ENCODE measurements at places on chromosomes 12 and 14.

GRCh38 chr12:90995010-90995409, 9.8 kb downstream of the EPYC start:
- no peak for DNase-seq

- no peak for DNase-seq
Observed at GRCh38 chr12:67508830-67509229, 139.7 kb upstream of the DYRK2 start.

- no peak for DNase-seq
Observed at GRCh38 chr12:30730011-30730410, 24.7 kb downstream of the CAPRIN2 start.

DNA sequence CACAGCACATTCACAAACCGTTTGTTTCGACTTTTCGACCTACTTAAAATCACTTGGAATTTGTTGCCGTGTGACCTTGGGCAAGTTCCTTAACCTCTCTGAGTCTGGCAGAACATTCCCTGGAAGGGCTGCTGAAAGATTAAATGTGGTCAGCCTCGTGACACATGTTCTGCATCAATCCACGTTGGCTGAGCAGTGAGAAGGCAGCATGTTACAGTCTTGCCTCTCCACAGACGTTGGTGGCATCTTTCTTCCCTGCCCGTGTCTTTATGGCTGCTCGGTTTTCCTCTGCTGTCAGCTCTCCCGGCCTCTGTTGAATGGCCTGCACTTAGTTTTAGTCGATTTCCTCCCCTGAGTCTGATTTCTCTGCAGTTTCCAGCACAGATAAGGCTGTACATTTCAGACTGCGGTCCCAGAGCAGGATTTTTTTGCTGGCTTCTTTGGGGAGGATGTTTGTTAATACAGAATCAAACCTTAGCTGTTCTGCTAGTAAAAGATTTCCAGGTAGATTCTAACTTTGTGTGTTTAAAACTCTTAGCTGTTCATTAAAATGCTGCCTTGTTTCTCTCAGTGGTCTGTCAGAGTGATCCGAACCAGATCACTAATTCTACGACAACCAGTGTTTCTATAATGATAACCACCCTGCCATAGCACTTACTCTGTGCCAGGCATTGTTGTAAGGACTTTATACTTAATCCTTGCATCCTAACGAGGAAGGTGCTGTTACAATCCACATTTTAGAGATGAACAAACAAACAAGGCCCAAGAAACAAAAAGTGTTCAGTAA, 217.1 kb downstream of the CHST11 start:
- DNase-seq = no peak

Measured in renal cortex interstitium (tissue), 15 donors.